T-cell (primary cell): ENCODE measurements at places on chromosomes 4 and X. TPM values are rescaled to one million over a fixed set of nuclear protein-coding genes. Genes with fewer than 3 reads are reported as not detected.

DNA sequence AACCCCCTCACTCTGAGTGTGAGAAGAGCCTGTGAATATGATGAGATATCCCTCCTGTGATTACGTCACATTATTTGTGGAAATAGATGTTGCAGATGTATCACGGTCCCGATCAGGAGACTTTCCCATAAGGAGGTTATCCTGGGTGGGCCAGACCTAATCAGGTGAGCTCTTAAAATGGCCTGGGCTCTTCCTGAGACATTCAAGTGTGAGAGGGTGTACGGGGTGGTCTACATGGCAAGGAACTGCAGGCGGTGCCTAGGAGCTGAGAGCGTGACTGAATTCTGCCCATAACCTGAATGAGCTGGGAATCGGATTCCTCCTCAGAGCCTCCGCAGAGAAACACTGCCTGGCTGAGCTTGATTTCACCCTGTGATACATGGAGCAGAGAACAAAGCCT, 12.9 kb upstream of the CENPVL1 start:
- DNase-seq = no peak

The PPP2R2C gene
- not detected for total RNA-seq

- no peak for DNase-seq
These were observed 23.2 kb downstream of the CXorf58 start for GRCh38 chrX:23930894-23931604.

The HMGB3 gene
- total RNA-seq = 5.8 TPM
